ENCODE measurements at places on chromosomes 5 and 9.

DNA sequence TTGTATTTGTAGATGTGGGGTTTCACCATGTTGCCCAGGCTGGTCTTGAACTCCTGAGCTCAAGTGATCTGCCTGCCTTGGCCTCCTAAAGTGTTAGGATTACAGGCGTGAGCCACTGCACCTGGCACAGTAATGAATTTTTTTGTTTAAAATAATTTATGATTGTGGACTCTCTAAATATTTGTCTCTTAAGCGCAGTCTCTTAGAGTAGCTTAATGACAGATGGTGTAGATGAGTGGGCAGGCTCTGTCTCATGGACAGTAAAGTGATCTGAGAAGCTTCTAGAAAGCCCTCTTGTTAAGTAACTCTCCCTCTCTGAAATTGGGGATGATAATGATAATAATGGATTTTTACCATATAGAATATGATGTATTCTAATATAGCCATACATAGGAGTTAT, 47.5 kb upstream of the KIAA1958 start:
- DNase-seq, result no peak

- no peak for DNase-seq
Measured at GRCh38 chr5:1090538-1090937, 21.3 kb downstream of the SLC12A7 start.

DNA sequence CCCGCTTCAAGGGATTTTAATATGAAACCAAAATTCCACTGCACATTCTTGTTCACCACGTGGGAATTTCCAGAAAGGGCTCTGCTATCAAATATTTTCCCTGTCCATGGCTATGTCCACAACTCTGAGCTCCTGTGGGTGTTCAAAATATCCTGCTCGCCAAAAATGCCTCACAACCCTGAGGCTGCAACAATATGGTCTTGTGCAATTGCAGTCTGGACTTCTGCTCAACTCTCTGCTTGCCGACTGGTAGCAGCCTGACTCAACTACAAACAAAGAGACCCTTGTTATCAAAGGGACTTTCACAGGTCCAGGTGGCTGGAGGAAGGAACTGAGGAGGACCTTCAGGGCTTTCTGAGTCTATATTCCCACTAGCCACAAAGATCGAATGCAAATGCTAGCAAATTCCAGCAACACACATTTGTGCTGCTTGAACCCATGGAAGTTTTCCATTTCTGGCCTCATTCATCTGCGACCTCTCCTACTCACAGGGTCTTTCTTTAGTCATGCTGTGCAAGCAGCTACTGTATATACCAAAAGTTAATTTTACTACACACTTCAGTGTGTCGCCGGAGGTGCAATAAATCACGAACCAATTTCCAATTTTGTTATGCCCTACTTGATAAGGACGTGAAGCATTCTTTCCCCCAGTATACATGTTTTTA, 169.2 kb upstream of the SLC30A5 start:
- peak; percentile 35 for DNase-seq

- DNase-seq, result no peak
Measured at GRCh38 chr5:82022499-82022898, 50.7 kb downstream of the ATG10 start.

- no peak for DNase-seq
Measured at GRCh38 chr5:138936-139335, 47.0 kb downstream of the PLEKHG4B start.

GRCh38 chr5:61123145-61123544, 39.1 kb downstream of the SMIM15 start:
- no peak for DNase-seq

- no peak for DNase-seq
Measured at GRCh38 chr9:135592625-135593024, 31.1 kb downstream of the PAEP start.

- peak; percentile 51 for DNase-seq
Measured at GRCh38 chr5:318341-318897, 3.1 kb upstream of the AHRR start.

GRCh38 chr9:79674052-79674777, 102.5 kb downstream of the TLE4 start:
- no peak for DNase-seq

DNA sequence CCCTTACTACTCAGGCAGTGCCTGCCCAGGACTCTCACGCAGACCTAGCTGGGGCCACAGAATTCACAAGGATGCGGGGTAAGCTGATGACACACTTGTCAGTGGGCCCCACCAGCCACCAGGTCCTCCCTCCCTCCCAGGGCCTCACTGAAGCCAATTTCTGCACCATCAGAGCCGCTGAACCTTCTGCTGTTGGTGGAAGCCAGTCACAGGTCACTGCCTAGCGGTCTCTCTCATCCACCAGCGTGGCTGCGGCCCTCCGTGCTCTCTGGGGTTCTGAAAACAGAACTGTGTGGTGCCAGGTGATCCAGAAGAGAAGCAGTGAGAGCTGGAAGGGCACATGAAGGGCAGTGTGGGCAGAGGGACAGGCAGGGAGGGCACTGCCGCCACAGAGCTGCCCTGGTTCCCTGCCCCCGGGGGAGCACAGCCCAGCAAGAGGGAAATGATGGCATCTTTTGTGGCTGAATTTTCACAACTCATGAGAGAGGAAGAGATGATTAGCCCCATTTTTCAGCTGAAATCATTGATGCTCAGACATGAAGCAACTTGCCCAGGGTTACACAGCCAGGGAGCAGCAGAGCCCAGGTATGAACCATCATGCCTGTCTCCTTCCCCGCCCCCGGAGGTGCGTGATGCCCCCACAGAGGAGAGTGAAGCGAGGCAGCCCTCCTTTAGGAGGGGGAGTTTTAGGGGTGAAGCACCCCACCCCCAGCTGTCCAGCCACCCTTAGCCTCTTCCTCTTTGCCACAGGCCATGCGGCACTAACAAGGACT, 41.4 kb upstream of the CPLX2 start:
- no peak for DNase-seq

- no peak for DNase-seq
Measured at GRCh38 chr5:72645064-72645846, 138.0 kb upstream of the ZNF366 start.

GRCh38 chr9:113223963-113224362, 2.6 kb downstream of the SLC31A1 start:
- DNase-seq, result no peak

GRCh38 chr5:113361701-113362100, 73.1 kb downstream of the TSSK1B start:
- DNase-seq, result no peak

DNA sequence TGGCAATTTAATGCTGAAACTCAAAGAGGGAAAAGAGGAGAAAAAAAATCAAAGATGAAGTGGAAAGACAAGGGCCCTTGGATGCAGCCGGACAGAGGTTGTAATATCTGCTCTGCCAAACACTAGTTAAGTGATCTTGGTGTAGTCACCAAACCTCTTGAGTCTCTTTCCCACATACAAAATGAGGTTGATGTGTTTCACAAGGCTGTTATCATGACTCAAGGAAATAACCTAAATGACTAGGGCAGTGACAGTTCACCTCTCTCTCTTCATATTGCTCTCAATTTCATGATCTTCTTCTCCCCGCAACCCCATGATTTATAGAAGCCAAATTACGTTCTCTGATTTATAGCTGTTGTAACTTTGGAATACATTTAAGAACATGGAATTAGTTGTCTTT, 44.9 kb downstream of the PIK3R1 start:
- no peak for DNase-seq

GRCh38 chr5:96091874-96092273, 130.2 kb upstream of the ELL2 start:
- no peak for DNase-seq

GRCh38 chr9:87872079-87872624, 10.5 kb upstream of the SPATA31E1 start:
- no peak for DNase-seq

DNA sequence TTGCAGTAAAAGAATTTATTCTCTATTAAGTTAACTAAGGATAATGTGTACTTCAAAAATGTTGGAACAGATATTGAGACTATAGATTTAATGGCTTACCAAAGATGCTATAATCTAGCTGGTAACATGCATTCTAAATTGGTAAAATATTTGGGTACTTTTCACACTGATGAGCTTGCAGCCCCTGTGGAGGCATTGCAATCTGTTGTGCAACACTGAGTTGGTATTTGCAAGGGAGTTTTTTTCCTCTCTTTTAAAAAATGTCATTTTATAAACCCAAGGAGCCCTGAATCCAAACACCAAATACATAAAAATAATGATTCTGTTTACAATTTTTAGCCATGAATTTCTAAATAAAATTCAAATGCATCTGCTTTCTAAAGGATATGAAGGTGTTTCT, 944.8 kb downstream of the DTWD2 start:
- no peak for DNase-seq
